NT2/D1 (cell line): ENCODE measurements at places on chromosomes 5 and 9.

- no peak for DNase-seq
Observed at GRCh38 chr9:79129865-79130480, 441.8 kb upstream of the TLE4 start.

- no peak for DNase-seq
Observed at GRCh38 chr9:114169029-114169951, 14.0 kb downstream of the COL27A1 start.

GRCh38 chr5:33973271-33973670 lies 11.2 kb downstream of the SLC45A2 start:
- DNase-seq, result no peak

DNA sequence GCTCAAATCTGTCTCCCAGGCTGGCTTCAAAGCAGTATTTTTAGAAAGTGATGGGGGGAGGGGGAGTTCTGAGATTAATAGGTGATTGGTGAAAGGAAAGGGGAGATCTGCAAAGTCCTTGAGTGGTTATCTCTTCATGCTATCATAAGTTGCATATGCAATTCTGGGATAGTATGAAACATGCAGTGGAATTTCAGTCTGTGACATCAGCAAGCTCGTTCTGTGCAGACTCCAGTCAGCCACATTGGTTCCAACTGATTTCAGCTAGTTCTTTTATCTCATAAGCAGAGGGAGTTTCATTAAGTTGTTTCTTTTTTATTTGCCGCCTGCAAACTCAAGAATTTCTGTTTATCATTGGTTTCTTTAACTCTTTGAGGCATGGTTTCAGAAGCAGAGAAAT lies 180.5 kb upstream of the SH3GL2 start:
- no peak for DNase-seq

- DNase-seq, result no peak
Observed at GRCh38 chr5:136073714-136074529, 45.1 kb downstream of the TGFBI start.

- DNase-seq, result peak; percentile 27
Observed at GRCh38 chr9:32969270-32969669, 32.2 kb downstream of the APTX start.

DNA sequence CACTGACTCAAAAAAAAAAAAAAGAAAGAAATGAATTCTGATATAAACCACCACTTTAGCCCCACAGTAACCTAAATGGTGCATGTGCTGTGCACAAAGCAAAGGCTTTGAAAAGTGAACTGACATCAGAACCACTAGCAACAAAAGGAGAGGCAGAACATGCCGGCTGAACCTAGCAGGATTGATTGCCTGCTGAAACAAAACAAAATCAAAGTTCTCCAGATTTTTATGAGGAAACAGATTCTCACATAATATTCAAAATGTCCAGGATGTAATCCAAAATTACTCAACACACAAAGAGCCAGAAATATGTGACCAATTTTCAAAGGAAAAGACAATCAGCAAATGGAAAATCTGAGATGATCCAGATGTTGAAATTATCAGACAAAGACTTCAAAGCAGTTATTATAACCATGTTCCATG lies 37.9 kb downstream of the UBTD2 start:
- DNase-seq, result no peak

DNA sequence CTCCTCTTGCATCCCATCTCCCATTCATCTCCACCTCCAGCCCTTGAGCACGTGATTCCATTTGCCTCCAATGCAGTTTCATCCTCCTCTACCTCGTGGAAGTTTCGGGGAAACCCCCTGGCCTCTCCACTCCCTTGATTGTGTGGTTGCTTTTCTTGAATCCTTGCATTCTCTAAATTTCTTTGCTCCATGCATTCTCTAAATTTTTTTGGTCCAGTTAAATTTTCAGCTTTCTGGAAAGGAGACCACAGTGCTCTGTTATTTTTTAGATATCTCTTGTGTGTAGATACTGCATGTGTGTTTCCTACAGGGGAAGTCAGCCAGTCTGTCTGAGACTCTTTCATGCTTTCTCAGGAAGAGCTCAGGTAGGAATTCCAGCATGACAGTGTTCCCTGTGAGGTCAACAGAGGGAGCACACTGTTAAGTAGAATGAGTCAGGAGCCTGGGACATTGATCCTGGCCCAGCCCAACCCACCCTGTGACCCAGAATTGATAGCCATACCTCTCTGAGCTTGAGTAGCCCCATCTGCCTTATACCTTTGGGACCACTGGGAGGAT lies 52.8 kb downstream of the AMBP start:
- no peak for DNase-seq

DNA sequence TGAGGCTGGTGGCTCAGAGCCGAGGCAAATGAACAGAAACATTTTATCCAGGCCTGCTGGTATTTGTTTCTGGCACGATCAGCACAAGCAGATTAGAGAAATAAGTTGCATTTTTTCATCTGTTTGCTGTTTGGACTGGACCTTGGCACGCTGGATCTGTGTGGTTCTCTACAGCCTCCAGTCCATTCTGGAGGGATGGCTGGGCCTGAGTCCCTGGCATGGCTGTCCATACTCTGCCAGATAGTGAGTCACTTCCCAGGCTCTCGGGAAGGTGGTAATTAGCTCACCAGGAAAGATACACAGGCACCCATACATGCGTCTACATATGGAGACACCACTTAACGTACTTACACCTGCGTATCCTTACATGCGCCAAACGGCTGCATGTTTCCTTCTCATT lies 78.6 kb downstream of the SPRY4 start:
- no peak for DNase-seq

DNA sequence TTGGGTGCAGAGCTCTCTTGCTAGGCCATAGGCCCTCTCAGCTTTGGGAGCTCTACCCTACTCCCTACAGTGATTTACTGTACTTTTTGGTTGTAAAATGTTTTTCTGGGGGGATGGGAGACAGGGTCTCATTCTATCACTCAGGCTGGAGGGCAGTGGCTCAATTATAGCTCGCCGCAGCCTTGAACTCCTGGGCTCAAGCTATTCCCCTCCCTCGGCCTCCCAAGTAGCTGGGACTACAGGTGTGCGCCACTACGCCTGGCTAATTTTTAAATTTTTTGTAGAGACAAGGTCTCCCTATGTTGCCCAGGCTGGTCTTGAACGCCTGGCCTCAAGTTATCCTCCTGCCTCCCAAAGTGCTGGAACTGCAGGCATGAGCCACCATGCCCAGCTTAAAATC lies 21.7 kb upstream of the RNF130 start:
- no peak for DNase-seq

- DNase-seq, result no peak
Observed at GRCh38 chr5:102511666-102512065, 12.9 kb upstream of the SLCO6A1 start.

GRCh38 chr9:7542693-7543092 lies 256.9 kb downstream of the DMAC1 start:
- DNase-seq, result peak; percentile 39

- DNase-seq, result no peak
Observed at GRCh38 chr9:78133751-78134150, 102.1 kb upstream of the CEP78 start.

GRCh38 chr5:77952636-77953212 lies 176.6 kb upstream of the TBCA start:
- DNase-seq, result no peak

- no peak for DNase-seq
Observed at GRCh38 chr9:131630205-131630831, 85.0 kb downstream of the PRRT1B start.

DNA sequence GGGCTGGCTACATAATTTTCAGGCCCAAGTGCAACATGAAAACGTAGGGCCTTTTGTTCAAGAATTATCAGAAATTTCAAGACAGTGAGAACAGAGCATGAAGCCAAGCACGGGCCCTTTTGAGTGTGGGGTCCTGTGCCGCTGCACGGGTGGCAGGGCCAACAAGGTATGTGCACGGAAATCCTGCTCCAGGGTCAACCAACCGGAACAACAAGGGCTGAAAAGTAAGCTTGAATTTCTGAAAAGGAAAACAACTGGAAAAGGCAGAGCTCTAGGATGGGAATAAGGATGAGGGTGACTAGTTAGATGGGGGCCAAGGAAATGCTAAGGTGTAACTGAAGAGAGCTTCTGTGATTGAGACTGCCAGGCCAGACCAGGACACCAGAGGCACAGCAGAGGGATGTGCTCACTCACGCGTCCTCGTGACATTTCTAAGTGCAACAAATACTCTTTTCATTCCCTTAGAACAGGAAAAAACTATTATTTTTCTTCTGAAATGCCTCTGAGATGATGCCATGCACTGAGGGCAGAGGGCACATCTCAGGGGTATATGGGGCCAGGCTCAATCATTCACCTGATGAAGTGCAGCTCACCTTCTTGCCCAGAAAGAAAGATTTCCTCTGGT lies 80.6 kb upstream of the LRRTM2 start:
- no peak for DNase-seq

- DNase-seq, result no peak
Observed at GRCh38 chr9:126128494-126129142, 198.0 kb upstream of the MVB12B start.

DNA sequence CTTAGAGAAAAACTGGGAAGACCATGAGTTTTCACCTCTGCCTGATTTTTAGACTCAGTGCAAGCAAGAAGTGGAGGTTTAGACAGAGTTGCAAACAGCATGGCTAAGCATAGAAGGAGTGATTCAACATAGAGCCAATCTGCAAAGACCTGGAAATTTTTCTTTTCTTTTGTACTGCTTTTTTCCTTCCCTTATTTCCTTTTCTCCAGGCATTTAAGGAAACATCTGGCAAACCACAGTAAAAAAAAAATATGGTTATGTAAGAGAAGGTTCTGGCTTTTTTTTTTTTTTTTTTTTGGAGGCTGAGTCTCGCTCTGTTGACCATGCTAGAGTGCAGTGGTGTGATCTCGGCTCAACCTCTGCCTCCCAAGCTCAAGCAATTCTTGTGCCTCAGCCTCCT lies 16.6 kb upstream of the DCAF12 start:
- DNase-seq, result no peak

GRCh38 chr5:73370640-73371583 lies 77.7 kb downstream of the FOXD1 start:
- DNase-seq, result peak; percentile 9

GRCh38 chr5:99644822-99645221 lies 716.0 kb upstream of the CHD1 start:
- DNase-seq, result no peak

DNA sequence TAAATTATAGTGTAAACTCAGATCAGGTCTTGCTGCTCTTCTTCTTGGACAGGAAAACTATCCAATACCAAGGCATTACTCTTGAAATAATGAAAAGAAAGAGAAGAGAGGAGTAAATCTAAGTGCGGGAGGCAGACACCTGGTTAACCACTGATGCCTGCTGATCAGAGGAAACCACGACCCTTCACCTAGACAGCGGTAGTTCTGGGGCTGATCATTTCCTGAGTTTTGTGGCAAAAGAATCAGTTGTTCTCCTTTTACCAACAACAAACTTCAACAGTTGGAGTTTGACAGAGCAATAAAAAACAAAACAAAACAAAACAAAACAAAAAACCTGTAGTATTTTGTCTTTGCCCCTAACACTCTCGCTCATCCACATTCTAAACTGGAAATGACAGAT lies 3.0 kb downstream of the RLN1 start:
- DNase-seq, result no peak

- DNase-seq, result no peak
Observed at GRCh38 chr9:131423171-131423581, 29.3 kb downstream of the PRRC2B start.

GRCh38 chr5:178431063-178431781 lies 159.0 kb downstream of the COL23A1 start:
- no peak for DNase-seq

DNA sequence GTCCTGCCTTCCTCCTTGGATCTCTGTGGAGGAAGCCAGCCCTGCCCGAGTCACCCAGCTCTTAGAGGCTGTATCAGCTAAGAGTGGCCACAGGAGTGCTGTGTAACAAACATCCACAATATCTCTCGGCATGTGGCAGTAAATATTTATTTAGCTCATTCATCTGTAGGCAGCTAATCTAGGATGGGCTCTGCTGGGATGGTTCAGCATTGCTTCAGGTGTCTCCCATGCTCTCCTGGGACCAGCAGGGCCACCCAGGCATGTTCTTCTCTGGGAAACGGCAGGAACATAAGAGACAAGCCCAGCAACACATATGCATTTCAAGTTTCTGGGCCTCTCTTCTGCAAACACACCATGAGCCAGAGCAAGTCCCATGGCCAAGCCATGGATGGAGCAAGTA lies 56.1 kb downstream of the HRH2 start:
- no peak for DNase-seq

DNA sequence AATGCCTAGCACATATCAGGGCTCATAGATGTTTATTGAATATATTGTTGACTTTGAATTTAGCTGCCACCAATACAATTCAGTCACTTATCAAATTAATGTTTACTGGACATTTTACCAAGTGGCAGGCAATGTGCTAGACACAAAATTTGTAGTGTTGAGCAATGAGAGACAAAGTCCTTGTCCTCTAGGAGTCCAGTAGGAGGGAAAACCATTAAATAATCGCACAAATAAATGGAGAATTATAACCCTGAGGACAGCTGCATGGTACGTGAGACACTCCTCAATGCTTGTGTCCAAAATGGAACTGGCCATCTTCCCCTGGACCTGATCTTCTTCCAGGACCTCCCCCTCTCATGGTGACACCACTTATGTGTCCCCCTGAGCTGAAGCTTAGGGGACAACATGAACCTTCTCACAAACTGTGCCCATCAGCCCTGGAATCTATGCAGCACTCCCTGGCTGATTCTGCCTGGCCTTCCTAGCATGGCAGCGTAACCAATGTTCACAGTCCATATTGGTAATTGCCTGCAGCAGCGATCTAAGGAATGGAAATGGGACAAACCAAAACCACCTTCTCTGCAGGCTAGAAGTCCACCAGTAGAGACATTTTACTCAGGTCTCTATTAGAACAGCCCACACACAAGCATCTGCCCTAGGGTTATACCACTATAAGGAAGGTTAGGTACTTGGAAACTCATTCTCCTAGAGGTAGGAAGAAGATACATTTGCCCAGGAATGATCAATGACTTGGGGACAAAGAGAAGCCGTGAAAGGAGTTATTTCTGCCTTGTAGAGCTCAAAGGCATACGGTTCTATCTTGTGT lies 75.5 kb downstream of the FGF1 start:
- DNase-seq, result no peak

GRCh38 chr9:120937596-120937995 lies 11.0 kb upstream of the TRAF1 start:
- no peak for DNase-seq

- DNase-seq, result no peak
Observed at GRCh38 chr9:10251490-10251889, 361.3 kb downstream of the PTPRD start.

GRCh38 chr5:169139480-169140050 lies 161.4 kb downstream of the SLIT3 start:
- no peak for DNase-seq

DNA sequence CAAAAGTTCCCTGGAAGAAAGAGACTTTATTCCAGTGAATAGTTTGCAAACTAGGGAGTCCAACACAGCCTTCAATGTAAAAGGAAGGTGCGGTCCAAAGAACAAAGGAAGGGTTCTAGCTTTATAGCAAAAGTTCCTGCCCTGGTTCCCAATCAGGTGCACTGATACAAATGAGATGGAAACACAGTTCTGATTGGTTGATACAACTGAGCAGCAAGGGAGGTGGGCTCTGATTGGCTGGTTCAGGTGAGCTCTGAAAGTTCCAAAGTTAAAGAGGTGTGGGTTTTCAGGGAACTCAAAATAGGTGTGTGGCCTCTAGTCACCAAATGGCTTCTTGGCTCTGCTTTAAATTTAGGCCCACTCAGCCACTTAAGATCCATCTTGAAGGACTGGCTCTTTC lies 43.1 kb downstream of the P4HA2 start:
- DNase-seq, result no peak
